ELR (cell line): ENCODE measurements at places on chromosomes 2 and 18.

- DNase-seq, result peak; percentile 92
Measured at GRCh38 chr2:95207111-95207961, at the start of gene ZNF892. TSS of gene ZNF892 (plus strand) at chr2:95207521. CDS start at chr2:95207816, 295 bp downstream.

DNA sequence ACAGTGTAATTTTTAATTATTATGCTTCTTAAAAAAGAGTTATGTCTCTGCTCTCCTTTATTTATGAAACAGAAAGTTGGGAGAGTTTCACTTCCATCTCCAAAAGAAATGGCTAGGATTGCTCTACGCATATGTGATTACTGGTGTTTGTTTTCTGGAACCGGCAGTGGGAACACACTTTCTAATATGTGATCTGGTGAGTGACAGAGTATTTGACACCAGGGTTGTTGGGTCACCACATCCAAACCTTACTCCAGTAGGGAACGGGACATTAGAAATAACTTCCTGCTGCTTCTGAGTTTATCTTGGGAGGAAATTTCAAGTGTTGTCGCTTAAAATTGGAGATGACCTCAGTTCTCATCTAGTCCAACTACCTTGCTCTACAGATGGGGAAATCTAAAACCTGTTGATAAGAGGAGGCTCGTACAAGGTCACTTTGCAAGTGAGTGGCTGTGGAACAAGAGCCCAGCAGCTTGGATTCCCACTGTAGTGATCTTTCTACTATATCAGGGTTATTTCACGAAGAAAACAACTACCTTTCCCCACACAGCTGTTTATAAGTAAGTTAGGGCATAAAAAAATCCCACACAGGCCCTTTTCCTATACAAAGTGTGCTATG lies 108.5 kb downstream of the TTC32 start:
- DNase-seq, result no peak

- DNase-seq, result no peak
Measured at GRCh38 chr18:47899107-47899840, 31.2 kb downstream of the SMAD2 start.

- DNase-seq, result no peak
Measured at GRCh38 chr2:10476723-10477442, 28.8 kb upstream of the ODC1 start.

DNA sequence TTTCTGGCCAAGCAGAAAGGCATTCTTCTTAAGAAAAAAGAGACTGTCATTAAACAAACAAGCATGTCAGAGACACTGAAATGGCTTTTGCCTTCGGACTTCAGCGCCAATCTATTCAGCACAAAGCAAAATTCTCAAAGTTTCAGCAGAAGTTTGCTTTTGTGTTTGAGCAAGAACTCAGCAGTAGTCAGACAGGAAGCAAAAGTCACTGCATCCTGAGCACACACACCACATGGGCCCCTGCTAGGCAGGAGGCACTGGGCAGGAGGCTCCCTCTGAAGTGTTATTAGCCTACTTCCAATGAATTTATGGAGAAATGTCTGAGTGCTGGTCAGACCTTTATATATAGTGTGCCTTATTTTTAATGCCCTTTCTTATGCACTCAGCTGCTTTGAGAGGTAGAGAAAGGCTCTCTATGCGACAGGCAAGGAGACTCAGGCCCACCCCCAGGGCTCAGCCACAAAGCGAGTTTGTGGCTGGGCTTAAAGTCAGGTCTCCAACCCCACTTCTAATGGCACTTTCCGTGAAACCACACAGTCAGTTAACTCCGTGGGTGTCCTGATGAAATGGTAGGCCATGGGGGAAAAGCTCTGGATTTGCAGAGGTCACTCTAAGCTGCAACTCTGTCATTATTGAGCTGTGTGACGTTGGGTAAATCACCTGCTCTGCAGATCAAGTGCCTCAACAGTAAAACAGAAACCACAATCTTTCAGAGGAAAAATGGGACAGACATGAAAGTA lies 161.0 kb upstream of the TMEM200C start:
- DNase-seq, result peak; percentile 41

DNA sequence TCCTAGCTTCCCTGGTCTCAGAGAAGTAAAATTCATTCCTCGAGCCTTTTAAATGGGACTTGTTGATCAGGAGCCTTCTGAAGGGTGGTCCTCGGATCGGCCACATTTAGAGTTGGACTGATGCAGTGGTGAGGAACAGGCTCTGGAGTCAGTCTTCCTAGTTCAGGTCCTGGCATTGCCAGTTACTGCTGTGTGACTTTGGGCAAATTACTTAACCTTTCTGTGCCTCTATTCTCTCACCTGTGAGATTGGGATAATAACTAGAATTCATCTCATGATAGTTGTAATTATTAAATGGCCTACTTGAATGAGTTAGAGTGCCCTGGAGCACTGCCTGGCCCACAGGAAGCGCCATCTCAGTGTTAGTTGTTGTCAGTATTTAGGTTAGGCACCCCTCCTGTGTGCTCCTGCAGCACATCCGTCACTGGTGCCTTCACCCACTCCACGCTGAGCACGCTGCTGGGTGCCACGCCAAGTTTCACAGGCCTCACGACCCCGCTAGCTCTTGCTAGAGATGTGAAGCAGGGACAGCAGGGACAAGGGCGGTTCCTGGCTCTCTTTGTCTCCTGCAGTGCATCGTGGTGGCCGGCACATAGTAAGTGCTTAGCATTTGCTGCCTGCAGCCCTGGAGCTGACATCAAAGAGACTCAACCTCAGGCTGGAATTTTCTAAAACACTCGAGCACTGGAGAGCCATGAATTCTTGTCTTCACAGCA lies 122.9 kb downstream of the FAM210A start:
- DNase-seq, result no peak
